ENCODE measurements at places on chromosomes 3 and 15. TPM values are rescaled to one million over a fixed set of nuclear protein-coding genes. Genes with fewer than 3 reads are reported as not detected.

TTLL13 gene
- total RNA-seq = not detected

SUSD5 gene
- 68.0 TPM for total RNA-seq

ARL14 gene
- not detected for total RNA-seq

CHRM5 gene
- not detected for total RNA-seq

ITPKA gene
- total RNA-seq = not detected

GREM1 gene
- total RNA-seq = not detected

C2CD4A gene
- total RNA-seq = not detected

CYFIP1 gene
- total RNA-seq = 94.7 TPM

GNAT1 gene
- 4.7 TPM for total RNA-seq

DNA sequence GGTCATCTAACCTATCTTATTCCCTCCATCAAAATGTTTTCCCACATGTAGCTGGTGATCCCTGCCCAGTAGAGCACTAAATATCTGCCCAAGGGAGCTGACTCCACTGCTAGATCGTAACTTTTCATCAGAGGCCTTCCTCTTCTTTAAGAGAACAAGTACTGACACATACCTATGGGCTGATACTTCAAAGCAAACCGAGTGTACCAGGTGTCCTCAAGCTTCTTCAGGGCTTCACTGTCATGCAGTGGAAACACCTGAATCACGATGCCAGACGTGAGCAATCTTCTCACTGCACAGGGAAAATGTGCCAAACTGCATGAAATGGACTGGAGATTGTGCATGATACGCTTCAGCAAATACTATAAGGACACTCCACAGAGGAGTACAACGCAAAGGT lies 41.6 kb downstream of the ANO10 start:
- DNase-seq = no peak

GRCh38 chr3:119301662-119302061 lies 7.5 kb downstream of the ARHGAP31 start:
- DNase-seq = no peak

GRCh38 chr3:38960953-38961622 lies 90.7 kb downstream of the SCN11A start:
- no peak for DNase-seq

GRCh38 chr3:172803489-172803888 lies 53.0 kb downstream of the ECT2 start:
- DNase-seq = no peak

DNA sequence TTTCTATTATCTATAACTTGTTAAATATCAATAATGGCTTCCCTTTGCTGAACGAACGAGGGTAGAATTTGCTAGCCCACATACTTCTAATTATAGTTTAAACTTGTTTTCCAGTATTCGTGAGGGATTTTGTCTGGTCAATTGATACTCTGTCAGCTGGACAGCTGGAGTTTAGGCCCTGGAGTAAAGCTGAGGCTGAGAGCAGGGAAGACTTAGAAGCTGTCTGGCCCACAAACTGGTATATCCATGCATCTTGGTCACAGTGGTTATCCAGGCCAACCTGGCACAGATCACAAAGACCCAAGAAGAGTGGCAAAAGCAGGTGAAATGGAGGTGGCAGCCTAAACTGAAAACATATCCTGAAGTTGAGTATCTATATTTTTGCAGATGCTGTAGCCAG lies 19.3 kb downstream of the ARHGAP31 start:
- DNase-seq = no peak

DNA sequence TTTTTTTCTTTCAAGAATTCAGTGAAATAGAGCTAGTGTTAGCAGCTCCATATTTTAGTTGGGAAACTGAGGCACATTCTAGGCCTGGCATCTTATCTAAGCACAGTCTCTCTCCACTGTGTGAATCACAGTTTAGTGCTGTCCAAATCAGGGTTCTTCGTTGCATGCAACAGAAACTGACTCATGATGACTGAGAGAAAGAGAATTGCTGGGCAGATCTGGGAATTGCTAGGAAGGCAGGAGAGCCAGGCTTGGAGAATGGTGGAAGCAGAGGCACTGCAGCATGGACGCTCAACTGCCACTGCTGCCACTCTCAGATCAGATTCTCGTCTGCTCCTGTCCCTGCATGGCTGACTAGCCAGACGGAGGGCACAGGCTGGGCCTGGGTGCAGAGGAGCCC lies 40.7 kb upstream of the CHST2 start:
- no peak for DNase-seq

GRCh38 chr3:81726735-81727134 lies 34.7 kb downstream of the GBE1 start:
- DNase-seq = no peak

- DNase-seq = no peak
Measured at GRCh38 chr3:1962396-1963088, 136.1 kb upstream of the CNTN4 start.

DNA sequence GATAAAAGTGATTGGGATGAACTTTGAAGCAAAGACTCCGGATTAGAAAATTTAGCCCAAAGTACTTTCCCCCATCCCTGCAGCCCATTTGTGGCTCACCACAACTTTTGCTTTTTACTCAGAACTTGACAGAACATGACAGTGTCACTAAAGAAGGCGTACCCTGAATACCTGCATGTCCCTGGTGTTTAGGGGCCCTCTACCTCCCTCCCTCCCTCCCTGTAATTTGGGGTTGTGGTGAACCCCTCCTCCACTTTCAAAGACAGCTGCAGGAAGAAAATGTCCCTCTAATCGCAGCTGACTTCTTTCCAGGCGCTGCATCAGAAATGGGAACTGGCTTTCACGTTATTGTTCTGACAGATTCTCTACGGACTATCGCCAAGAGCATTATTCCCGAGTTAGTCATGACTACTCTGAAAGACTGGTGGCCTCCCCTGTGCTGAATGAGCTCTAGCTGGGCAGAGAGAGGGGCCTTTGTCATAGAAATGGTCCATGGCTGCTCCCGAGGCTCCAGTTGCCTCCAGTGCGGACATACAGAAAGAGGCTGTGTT lies 93.2 kb upstream of the ARHGEF3 start:
- no peak for DNase-seq

DNA sequence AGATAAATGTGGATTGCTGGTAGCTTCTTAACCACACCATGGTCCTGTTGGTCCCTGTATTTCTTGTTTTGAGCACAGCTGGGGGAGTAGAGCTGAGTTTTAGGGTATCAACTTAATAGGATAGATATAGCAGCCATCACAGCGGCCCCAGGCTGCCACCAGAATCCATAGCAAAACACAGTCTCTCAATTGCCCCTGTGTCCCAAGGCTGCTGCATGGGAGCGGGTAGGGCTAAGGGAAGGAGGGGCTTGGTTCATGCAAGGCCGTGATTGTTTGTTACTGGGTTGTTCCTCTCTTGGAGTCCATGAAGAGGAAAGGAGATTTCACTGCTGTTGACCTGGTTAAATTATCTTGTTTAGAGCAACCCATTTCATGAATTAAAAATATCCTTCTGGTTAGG lies 22.1 kb downstream of the ARNT2 start:
- no peak for DNase-seq

Measured in ascending aorta (tissue), 2 donors.